ENCODE measurements at places on chromosomes 1 and 21.

DNA sequence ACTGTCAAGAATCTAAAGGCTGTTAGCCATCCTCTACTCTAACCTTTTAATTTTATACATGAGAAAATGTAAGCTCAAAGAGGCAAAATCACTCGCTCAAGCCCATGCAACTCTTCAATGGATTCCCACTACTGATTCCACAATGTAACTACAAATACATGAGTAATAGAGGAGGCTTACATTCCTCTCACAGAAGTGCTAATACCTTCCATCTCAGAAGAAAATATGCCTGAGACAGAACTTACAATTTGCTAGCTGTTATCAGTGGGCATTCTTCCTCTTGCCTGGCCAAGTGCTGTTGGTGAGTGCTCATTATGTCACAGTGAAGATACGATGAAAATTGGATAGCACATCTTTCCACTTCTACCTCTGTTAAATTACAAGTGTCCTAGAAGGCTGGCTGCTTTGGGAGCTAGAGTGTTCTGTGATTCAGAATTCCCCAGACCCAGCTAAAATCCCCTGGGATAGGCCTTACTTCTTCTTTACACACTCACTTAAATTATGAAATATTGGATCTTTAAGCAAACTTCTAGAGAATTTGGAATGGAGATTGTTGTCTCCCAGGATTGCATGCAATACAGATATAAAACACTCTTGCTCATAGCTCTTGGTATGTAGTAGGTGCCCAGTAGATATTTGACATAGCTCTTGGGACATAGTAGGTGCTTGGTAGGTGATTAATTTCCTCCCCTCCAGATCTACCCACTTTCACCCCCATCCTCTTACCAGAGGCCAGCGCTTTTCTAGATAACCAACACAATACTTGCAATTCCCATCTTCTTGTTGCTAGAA lies 24.1 kb downstream of the BCL9 start:
- DNase-seq, result no peak

GRCh38 chr1:10724052-10724494 lies 72.4 kb downstream of the CASZ1 start:
- DNase-seq, result peak; percentile 26

DNA sequence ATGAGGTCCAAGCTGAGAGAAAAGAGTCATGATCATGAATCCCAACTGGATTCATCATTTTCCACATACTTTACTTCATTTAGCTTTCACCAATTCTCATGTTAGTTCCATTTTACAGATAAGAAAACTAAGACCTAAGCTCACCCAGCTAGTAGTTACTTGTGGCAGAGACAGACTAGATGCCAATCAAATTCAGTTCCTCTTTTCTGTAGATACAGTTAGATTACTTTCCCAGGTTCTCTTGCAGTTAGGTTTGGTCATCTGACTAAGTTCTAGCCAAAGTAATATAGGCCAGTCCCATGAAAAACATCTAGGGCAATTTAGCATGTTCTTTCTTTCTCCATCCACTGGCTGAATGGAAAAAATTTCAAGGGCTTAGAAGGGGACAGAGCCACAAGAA lies 8.9 kb upstream of the KCND3 start:
- DNase-seq, result no peak

- peak; percentile 31 for DNase-seq
Measured at GRCh38 chr1:228006034-228006785, 588 bp upstream of the WNT3A start.

- DNase-seq, result no peak
Measured at GRCh38 chr21:37553078-37553481, 186.5 kb downstream of the DYRK1A start.

GRCh38 chr1:211613108-211613947 lies 34.4 kb upstream of the SLC30A1 start:
- no peak for DNase-seq

DNA sequence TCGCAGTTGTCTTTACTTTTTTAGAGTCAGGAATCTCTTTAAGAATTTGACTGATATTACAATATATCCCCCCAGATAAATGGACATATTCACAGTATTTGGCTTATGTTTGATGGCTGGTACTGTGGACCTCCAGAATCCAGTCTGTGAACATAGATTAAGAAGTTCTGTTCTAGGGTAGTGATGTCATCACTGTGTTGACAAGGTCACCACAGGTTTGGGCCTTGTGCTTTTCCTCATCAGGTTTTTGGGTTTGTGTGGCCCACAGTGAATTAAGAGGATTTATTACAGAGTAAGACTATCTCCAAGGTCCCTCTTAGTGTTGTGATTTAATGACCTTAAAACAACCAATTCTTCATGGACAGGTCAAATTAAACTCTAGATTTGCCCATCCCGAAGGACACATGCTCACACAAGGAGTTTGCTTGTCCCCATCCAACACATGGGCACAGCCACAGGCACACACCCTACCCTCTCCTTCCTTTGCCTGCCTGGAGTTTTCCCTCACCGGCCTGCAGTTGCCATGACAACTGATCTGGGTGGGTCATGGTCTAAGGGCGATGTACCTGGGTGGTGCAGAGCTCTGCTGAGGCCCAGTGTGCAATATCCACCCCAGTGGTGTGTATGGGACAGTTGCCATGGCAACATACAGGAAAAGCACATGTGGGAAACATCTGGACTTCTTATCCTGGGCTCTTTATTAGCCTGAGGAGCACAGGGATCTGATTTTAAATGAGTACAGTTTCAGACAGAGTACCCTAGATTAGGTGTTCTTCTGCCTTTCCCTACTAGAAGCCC lies 98.6 kb downstream of the NAV1 start:
- no peak for DNase-seq

- DNase-seq, result peak; percentile 83
Measured at GRCh38 chr1:164991763-164992314, 364.7 kb downstream of the LMX1A start.

- DNase-seq, result no peak
Measured at GRCh38 chr1:9363061-9363471, 70.4 kb downstream of the SPSB1 start.

GRCh38 chr1:246106342-246106763 lies 400.7 kb downstream of the SMYD3 start:
- DNase-seq, result no peak

GRCh38 chr1:160143695-160144094 lies 7.7 kb upstream of the ATP1A4 start:
- no peak for DNase-seq

DNA sequence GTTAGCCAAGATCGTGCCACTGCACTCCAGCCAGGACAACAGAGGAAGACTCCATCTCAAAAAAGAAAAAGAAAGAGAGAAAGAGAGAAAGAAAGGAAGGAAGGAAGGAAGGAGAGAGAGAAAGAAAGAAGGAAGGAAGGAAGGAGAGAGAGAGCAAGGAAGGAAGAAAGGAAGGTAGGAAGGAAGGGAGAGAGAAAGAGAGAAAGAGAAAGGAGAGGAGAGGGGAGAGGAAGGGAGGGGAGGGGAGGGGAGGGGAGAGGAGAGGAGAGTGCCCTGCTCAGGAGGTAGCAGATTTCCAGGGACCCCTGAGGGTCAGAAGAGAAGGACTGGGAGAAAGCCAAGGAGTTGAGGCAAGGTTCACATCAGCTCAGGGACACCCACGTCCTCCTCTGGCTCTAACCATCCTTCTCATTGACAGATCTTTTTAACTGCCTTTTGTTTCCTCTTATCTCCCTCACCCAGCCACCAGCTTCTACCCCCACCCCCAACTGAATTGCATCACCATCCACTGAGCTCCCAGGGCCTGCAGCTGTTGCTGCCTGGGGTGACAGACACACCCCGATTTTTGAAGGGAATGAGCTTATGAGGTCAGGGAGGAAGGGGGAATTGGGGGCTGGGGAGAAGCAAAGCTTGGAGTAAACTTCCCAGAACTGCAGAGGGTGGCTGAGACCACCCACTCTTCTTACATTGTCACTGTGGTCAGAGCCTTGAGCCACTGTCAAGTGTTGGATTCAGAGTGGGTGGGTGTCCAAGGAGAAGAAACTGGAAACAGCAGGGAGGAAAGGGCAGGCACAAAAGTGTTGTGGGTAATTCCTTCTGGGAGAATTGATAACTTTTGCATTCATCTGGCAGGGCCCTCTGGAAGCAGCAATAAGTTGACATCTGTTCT lies 91.6 kb downstream of the GLUL start:
- DNase-seq, result peak; percentile 39

DNA sequence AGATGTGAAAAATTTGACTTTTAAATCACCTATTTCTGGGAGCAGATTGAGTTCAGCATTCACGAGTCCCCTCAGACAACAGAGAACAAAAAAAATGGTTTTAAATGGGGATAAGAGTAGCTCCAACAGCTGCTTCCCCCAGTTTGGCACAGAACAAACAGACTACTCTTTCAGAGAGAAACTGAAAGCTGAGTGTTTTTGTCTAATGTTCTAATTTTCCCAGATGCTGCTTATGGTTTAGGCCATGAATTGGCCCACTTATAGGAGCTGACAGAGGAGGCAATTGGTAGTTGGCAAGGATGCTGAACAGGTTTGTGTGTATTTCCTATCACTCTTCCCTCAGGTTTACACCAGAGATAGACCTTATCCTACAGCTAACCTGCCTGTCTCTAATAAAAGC lies 1637.4 kb upstream of the PRMT6 start:
- DNase-seq, result no peak

DNA sequence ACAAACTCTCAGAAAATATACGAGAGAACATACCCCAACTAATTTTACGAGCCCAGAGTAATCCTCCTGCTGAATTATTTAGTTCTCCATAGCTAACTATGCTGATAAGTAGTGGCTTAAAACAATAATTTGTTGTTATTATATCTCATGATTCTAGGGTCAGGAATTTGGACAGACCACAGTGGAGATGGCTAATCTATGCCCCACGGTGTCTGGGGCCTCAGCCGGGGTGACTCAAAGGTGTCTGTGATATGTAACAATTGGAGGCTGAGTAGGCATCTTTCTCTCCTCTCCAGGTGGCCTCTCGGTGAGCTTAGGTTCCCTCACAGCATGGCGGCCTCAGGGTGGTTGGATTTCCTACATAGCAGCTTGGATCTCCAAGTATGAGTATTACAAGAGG lies 35.4 kb upstream of the FOXO6 start:
- DNase-seq, result no peak

GRCh38 chr21:38544661-38545060 lies 46.4 kb upstream of the ERG start:
- no peak for DNase-seq

GRCh38 chr21:35503671-35504070 lies 454.6 kb upstream of the RUNX1 start:
- peak; percentile 27 for DNase-seq

GRCh38 chr1:22754106-22754768 lies 43.6 kb downstream of the EPHB2 start:
- no peak for DNase-seq

- DNase-seq, result no peak
Measured at GRCh38 chr1:203778789-203779188, 13.8 kb downstream of the LAX1 start.

DNA sequence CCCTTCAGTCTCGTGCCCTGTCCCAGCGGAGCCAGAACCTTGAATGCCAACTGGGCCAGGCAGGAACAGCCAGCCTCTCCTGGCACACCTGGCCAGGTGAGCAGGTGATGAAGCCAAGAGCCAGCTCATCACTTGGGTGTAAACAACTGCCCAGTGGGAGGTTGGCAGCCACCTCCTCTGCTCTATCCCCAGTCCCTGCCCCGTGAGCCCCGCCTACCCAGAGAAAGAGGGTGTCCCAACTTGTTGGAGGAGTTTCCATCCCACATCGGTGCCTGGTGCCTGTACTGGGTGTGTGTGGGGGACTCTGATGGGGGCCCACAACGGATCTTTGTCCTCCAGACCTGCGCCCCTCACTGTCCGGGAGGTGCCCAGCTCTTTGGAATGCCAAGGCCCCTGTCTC lies 17.8 kb upstream of the FAM131C start:
- DNase-seq, result no peak

GRCh38 chr1:216416488-216416887 lies 6.8 kb downstream of the USH2A start:
- peak; percentile 10 for DNase-seq

DNA sequence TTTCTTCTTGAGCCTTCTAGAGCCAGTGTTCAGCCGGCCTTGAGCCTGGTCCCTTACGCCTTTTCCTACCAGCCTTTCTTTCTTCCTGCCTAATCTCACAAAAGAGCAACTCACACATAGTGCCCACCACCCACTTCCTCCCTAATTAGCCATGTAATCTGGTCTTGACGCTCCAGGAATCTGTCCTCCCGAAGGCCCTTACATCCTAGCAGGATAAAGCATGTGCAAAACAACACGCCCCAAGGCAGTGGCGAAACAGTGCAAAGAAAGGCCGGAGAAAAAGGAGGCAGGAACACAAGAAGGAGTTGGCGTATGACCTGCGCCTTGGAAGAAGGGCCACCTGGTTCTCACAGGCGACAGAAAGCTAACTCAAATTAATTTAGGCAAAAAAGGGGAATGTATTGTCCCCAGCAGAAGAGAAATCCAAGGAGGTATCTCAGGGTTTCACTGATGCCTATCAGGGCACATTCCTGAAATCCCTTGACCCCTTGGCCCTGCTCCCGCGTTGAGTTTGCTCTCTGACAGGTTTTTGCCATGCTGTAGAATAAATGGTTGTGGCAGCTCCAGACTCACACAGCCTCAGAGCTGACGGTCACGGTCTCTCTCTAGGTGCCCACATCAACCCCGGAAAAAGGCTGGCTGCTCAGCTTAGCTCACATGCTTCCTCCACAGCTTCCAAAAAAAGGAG lies 79.0 kb downstream of the ZNF281 start:
- DNase-seq, result no peak

DNA sequence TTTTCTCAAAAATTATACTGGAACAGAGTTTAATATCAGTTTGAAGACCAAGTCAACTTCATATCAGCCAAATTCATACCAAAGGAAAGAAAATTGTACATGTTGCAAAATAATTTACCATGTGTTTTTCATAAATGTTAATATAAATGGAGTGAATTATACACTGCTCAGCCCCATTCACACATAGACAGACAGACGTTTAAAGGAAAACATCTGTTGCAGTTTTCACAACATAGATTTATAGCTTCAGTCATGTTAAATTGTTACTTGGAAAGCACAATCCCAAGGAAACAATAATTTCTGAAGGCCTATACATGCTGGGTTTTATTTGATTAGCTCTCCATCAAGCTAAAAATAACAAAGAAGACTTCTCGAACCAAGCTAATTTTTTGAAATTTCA lies 27.8 kb upstream of the HYI start:
- peak; percentile 41 for DNase-seq

DNA sequence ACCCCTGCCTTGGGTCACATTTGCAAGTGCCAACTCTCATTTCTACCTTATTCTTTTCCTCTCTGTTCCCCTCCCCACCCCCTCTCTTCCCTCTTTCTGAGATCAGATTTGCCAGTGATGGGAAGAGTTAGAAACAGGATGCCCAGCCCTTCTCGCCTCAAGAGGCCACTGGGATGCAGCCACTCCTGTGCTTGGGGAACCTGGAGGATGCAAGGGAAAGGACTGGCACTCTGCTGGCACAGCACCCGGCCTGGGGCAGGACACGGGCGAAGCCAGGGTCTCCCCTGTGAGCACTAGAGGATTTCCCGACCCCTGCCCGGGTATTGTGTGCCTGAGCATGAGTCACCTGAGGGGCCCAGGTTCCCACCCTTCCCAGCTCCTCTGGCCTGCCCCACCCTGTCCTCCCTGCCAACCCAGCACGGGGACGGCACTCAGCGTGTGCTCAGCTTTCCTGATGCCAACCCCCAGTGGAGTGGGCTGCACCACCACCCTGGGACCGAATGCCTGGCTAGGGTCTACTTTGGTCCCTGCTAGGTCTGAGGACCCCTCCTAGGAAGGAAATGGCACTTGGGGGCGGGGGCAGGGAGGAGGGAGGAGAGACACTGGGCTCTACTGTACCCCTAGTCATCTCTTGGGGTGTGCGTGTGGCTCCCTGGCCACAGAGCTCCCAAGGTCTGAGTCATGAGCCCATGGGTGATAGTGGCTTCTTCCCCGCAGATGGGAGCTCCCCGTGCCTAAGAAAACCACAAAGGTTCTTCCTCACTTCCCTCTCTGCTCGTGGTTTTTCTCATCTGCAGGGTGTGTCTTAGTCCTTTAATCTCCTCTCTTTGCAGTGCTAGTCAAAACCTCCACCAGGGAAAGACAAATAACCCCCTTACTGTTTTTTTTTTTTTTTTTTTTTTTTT lies 12.4 kb downstream of the LMNA start:
- DNase-seq, result peak; percentile 31

All from NCI-H1417 (cell line).